ENCODE measurements at places on chromosomes 1 and 21. TPM values are rescaled to one million over a fixed set of nuclear protein-coding genes. Genes with fewer than 3 reads are reported as not detected.

Gene SPATC1L
- total RNA-seq: 9.6 TPM

DNA sequence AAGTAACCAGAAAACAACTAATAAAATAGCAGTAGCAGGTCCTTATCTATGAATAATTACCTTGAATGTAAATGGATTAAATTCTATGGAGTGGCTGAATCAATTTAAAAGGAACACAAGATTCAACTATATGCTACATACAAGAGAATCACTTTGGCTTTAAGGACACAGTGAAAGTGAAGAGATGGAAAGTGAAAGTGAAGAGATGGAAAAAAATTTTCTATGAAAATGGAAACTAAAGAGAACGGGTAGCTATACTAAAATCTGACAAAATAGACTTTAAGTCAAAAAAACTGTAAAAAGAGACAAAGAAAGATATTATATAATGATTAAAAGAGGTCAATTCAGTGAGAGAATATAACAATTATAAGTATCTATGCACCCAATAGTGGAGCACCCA is 54.7 kb downstream of the C1orf185 start:
- H3K27ac ChIP-seq: no peak overlapping the region
- no peak for DNase-seq
- no peak overlapping the region for H3K4me3 ChIP-seq
- H3K4me1 ChIP-seq: no peaks in the 10 kb centered on the region

Gene S100A7
- total RNA-seq: not detected

DNA sequence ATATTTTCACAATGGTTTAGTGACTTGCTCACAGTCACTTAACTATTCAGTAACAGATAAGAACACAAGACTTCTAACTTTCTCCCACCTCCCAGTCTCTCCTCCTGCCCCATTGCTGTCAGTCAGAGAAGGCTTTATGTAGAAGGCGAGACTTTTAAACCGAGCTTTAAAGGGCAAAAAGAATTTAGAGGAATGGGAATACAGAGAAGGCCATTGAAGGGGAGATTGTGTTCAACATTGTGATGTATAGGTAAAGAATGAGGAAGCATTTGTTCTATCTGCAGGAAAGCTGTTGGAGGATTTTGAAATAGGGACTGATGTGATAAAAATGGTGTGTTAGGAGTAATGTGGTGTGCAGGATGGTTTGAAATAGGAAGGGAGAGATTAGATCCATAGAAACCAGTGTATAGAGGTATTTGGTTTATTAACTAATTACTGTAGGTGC is 7.3 kb downstream of the POU2F1 start:
- DNase-seq: no peak
- H3K27me3 ChIP-seq: no peaks in the 10 kb centered on the region
- H3K4me1 ChIP-seq: no peaks in the 10 kb centered on the region
- no peaks in the 10 kb centered on the region for H3K36me3 ChIP-seq
- H3K27ac ChIP-seq: no peak overlapping the region

DNA sequence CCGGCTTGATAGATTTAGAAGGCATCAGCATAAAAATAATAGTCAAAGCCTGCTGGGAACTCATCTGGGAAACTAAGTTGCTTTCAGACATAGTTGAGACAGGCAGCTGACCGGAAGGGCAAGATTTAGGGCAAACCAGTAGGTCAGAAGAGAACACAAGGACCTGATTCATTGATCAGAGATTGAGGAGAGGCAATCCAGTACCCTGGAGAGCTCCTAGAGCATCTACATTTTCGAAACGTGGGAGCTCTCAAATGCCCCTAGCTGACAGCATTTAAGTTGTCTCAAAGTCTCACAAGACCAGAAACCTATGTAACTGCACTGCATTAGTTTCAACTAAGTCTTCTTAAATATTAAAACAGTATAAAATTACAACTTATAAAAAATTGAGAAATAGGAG is 22.9 kb upstream of the MTF2 start:
- H3K4me1 ChIP-seq: no peaks in the 10 kb centered on the region
- H3K27me3 ChIP-seq: no peaks in the 10 kb centered on the region
- DNase-seq: peak; percentile 53

DNA sequence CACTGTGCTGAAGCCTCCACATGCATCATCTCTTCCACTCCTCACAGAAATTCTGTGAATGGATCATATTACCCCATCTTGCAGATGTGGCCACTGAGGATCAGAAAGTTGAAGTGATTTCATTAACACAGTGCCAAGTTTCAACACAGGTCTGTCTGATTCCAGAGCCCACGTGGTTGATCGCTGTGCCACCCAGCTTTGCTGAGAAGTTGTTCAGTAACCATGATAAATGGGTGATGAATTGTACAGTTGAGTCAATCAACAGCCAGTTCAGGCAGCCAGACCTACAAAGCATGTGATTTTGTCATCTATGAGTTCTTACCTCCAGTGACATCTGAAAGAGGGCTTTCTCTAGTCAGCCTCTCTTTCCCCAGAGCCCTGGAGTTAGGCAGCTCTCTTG is 61.8 kb upstream of the GRHL3 start:
- no peaks in the 10 kb centered on the region for H3K36me3 ChIP-seq
- no peaks in the 10 kb centered on the region for H3K4me1 ChIP-seq
- no peak overlapping the region for H3K27ac ChIP-seq
- H3K27me3 ChIP-seq: peaks cover 12% of the 10 kb centered on the region

- H3K36me3 ChIP-seq: no peaks in the 10 kb centered on the region
- no peak overlapping the region for H3K4me3 ChIP-seq
- H3K27me3 ChIP-seq: no peaks in the 10 kb centered on the region
- no peaks in the 10 kb centered on the region for H3K4me1 ChIP-seq
- H3K27ac ChIP-seq: no peak overlapping the region
Observed at GRCh38 chr1:180778782-180779398, 133.8 kb upstream of the KIAA1614 start.

Gene PIP5K1A
- total RNA-seq: 61.4 TPM

DNA sequence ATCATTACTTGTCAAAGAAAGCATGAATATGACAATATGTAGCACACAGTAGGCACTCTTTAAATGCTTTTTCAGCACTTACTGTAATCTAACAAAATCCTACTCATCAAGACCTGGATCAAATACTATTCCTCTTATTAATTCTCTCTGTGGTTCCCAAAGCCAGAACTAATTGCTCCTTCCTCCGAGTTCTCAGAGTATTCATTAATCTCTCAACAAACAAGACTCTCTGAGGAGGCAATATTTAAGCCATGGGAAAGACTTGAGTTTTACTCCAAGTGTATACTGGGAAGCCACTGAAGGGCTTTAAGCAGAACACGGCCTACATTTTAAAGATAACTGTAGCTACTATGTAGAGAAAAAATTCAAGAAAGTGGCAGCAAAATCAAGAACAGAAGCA is 79.7 kb downstream of the ENAH start:
- no peaks in the 10 kb centered on the region for H3K27me3 ChIP-seq
- H3K4me3 ChIP-seq: no peak overlapping the region
- DNase-seq: no peak

Gene MYBPHL
- not detected for total RNA-seq

Gene ERVH48-1
- total RNA-seq: not detected

DNA sequence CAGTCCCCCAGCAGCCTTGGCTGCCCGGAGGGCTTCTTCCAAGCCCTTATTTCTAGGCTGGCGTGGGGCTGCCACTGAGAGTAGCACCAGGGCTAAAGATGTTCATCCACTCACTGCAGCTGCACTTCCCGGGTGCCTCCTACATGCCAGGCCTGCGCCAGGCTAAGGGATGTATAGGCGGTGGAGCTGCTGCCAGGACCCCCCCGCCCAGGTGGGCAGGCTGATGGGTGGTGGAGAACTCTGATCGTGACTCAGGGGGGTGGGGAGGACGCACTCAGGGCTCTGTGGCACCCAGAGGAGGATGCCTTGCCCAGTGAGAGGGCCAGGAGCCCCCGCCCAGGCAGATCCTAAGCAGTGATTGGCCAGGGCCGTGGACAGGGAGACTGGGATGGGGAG is 34.1 kb downstream of the CFAP74 start:
- H3K36me3 ChIP-seq: no peaks in the 10 kb centered on the region
- H3K27me3 ChIP-seq: peaks cover 3% of the 10 kb centered on the region
- DNase-seq: no peak
- H3K4me1 ChIP-seq: no peaks in the 10 kb centered on the region
- no peak overlapping the region for H3K4me3 ChIP-seq
